ENCODE measurements at places on chromosomes 2 and 18. TPM values are rescaled to one million over a fixed set of nuclear protein-coding genes. Genes with fewer than 3 reads are reported as not detected.
A peak's percentile ranks its signal among the peaks of the same experiment; 100 is the strongest.

- DNase-seq: no peak
Measured at GRCh38 chr18:62611453-62612288, 88.8 kb downstream of the ZCCHC2 start.

DNA sequence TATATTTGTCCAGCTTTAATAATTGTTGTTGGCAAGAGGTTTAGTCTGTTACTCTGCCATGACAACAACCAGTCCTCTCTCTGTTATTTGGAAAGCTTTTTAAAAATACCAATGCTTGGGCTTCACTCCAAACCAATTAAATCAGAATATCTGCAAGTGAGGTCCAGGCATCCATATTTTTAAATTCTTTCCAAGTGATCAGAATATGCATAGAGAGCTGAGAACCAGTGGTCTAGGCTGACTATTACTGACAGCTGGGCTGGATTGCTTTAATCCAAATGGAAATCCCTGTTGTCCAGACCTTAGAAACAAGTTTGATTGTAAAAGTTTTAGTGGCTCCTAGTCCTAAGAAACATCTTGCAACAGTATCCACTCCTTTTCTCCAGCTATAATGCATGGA is 1059.7 kb upstream of the ACVR2A start:
- no peak for DNase-seq

DNA sequence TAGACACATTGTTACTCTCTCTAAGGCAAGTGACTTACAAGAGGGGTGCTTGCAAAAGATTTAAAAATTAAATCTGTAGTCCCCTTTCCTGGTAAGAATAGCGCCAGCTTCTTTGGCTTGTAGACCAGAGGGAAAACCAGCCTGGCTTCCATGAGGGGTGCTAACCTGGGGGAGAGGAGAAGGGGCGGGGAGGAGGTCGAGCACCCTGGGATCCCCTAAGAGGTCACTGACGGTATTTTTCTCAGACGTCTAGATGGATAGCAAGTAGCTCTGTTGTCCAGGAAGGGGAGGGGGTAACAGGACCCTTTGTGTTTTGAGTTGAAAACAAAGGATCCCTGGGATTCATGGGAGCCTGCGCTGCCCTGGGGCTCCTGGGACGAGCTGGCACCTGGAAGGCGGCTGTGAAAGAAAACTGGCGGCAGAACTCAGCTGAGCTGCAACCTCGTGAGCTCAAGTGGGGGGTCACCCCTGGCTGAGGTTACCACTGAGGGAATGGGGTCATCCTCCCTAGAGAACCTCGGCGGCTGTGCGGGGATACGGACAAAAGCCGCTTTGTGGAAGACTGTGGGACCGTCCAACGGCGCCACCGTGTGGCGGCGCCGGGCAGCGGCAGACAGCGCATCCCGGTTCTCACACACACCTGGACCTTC is 37.8 kb upstream of the MRPL19 start:
- peak; percentile 48 for DNase-seq

Gene MROH2A
- 0.48 TPM for total RNA-seq

- DNase-seq: peak; percentile 9
Measured at GRCh38 chr2:121999264-121999663, 243.8 kb downstream of the TSN start.

GRCh38 chr2:20884829-20885228 is 61.9 kb upstream of the LDAH start:
- no peak for DNase-seq

- no peak for DNase-seq
Measured at GRCh38 chr2:85862426-85862825, 26.4 kb downstream of the ST3GAL5 start.

Gene PLEKHH2
- total RNA-seq: 0.98 TPM

GRCh38 chr2:46387886-46388515 is 90.8 kb downstream of the EPAS1 start:
- no peak for DNase-seq

- no peak for DNase-seq
Measured at GRCh38 chr2:158567208-158567607, 110.5 kb downstream of the PKP4 start.

Gene CYB5A
- 0.60 TPM for total RNA-seq

GRCh38 chr18:32443033-32443705 is 27.5 kb downstream of the GAREM1 start:
- no peak for DNase-seq

- no peak for DNase-seq
Measured at GRCh38 chr2:206805887-206806607, 40.6 kb downstream of the FASTKD2 start.

Gene CENPA
- 35.8 TPM for total RNA-seq

- DNase-seq: no peak
Measured at GRCh38 chr2:170942615-170943014, 13.6 kb downstream of the GORASP2 start.

DNA sequence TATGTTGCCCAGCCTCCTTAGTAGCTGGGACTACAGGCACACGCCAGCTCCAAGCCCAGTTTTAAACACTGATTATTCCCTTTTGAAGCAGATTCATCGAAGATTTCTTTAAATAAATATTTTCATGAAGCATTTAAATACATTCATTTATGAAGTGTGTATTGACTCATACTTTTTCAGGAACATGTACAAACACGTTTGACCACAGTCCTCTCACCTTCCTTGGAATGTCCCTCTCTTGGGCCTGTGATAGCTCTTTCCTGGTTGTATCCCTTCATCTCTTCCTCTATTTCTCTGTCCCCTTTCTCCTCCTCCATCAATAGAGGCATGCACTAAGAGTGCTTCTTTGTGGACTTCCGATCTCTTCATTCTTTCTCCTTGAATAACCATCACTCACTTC is 2.5 kb downstream of the PSTPIP2 start:
- no peak for DNase-seq

Gene EN1
- total RNA-seq: 1.0 TPM

Data from A172 (cell line).